NCI-H1930 (cell line): ENCODE measurements at places on chromosomes 11 and 22.

DNA sequence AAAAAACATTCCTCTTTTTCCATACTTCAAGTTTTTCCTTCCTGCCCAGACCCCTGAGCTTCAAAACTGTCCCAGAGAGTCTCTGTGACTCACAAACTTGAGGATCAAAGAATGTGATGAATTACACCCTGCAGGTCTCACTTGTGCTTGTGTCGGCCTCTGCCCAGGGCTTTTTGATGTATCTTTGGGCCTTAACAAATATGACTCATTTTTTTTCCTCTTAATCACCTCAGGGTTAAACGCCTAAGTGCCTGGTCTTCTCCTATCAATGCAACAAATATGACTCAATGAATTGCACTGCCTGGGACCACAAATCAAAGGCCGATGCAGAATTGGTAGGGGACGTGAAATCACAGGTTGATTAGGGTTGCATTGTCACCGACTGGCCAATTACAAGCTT, 267.7 kb downstream of the LARGE1 start:
- DNase-seq = no peak

- no peak for DNase-seq
These were observed 6.0 kb upstream of the PNPLA5 start for GRCh38 chr22:43897751-43898261.

DNA sequence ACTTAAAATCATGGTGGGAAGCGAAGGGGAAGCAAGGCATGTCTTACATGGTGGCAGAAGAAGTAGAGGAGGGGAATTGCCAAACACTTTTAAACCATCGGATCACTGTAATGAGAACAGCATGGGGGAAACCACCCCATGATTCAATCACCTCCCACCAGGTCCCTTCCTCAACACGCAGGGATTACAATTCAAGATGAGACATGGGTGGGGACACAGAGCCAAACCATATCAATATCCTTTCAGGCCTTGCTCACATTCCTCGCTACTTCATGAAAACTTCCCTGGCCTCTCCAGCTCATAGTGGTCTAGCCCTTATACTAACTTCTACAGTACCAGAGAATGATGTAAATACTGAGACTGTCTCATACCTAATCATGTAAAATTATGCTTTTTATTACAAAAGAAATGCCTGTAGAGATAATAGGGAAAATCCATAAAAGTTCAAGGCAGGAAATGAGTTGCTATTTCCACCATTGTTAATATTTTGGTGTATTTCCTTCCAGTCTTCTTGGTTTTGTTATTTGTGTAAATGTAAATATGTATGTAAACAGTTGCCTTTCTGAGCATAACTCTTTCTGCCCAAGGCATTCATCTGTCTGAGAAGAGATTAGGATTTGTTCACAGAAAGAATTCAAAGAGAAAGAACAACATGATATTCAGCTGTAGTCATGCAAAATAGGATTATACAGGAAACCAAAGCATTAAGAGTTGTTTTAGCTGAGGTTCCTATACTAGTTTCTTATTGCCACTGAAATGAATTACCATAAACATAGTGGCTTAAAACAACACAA, 104.3 kb upstream of the LDLRAD3 start:
- DNase-seq = no peak

GRCh38 chr11:35237351-35237750, 98.4 kb downstream of the CD44 start:
- DNase-seq = no peak

DNA sequence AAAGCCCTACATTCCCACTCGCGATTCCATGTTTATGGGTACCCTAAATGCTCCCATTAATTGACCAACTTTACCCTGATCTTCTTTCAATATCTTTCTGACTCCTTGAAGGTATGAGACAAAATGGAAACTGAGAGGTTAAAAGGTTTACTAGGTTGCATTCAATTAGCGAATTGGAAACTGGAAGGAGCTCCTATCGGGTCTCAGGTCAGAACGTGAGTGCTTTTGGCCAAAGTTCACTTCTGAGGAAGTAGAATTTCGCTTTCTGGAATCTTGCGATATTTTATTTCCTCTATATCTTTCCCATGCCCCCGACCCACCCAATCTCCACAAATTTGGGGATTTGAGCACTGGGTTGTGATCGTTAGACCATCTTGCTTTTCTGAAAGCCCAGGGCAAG, 2.6 kb downstream of the EHF start:
- no peak for DNase-seq

DNA sequence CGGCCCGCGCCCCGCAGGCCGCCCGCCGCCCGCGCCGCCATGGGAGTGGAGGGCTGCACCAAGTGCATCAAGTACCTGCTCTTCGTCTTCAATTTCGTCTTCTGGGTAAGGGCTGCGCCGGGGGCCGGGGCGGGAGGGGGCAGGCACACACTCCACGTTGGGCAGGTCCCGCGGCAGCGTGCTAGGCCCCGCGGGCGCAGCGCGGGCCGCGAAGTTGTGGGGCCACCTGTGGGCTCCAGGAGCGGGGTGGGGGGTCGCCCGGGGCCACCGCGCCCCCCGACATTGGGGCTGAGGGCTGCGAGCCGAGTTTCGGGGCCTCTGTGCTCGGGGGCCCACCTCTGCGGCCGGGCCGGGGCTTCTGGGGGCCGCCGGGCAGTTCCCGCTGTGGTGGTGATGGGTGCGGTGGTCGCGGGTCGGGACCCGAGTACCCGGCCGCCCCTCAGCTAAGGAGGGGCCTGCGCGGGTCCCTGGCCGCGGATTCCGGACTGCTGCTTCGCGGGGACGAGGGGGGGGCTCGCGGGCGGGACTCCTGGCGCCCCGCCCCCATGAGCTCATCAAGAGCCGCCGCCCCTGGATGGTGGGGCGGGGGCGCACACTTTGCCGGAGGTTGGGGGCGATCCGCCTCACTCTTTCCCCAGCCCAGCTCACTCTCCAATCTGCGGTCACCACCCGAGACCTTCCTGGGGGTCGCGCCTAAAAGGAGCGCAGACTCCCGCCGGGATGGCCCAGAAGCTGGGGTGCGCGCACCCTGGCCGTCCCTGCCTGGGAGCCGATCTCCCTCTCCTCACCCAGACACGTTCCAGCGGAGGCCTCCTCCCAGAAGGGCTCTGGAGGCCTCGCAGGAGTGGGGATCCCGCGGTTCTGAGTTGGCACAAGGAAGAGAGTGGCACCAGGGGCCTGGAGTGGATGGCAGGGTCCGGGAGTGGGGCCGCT, 667 bp downstream of the CD81 start:
- DNase-seq = peak; percentile 33

DNA sequence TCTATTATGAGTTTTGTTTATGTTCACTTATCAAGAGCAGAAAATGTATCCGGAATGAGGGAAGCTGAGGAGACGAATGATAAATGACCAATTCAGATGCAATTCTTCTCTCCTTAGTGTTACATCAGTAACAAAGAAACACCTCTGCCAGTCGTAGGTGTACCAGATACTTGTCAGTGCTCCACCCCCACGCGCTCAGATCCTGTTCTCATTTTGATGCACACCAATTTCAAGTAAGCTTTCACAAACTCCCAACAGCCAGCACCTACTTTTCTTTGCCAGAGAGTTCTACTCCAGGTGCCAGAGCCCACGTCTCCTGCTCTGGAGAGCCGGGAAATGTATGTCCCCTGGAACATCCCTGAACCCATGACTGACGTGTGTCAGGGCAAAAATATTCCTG, 43.7 kb downstream of the OR8B12 start:
- DNase-seq = no peak

DNA sequence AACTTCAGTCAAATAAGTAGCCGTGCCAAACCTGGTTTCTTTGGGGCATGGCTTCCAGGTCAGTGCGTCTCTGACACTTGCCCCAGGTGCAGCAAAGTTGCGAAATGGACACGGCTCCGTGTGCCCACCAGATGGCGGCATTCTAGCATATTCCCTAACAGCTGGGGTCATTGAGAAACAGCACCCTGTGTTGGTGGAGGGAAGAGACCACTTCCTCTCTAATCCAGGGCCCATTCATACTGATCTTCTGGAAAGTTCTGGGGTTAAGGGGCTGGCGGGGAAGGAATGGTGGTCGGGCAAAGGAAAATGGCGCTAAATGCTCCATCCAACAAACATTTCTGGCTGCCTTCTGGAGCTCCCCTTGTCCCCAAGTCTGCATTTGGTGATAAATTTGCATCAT, 141.2 kb upstream of the TIMP3 start:
- peak; percentile 43 for DNase-seq

GRCh38 chr11:84566671-84567070, 1060.5 kb downstream of the DLG2 start:
- no peak for DNase-seq

- no peak for DNase-seq
These were observed 64.8 kb downstream of the STIM1 start for GRCh38 chr11:3920148-3920852.

GRCh38 chr11:88979641-88980040, 86.1 kb downstream of the GRM5 start:
- DNase-seq = no peak

- no peak for DNase-seq
These were observed 276.6 kb upstream of the CADM1 start for GRCh38 chr11:115780646-115781362.

DNA sequence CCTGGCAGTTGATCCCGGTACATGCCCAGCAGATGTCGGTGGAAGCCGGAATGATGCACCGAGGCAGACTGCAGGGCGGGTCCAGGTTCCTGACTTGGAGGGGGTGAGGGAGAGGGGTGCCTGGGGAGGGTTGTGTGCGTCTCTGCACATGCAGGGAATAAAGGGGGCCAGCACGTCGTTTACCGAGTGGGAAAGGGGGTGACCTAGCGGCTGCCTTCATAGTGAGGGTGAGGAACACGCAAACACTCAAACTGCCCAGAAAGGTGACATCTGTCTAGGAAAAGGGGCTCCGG, 801.7 kb downstream of the TBC1D22A start:
- DNase-seq = no peak

- no peak for DNase-seq
These were observed 43.8 kb downstream of the C11orf58 start for GRCh38 chr11:16781936-16782919.

GRCh38 chr11:42960521-42961088, 351.2 kb upstream of the API5 start:
- no peak for DNase-seq

DNA sequence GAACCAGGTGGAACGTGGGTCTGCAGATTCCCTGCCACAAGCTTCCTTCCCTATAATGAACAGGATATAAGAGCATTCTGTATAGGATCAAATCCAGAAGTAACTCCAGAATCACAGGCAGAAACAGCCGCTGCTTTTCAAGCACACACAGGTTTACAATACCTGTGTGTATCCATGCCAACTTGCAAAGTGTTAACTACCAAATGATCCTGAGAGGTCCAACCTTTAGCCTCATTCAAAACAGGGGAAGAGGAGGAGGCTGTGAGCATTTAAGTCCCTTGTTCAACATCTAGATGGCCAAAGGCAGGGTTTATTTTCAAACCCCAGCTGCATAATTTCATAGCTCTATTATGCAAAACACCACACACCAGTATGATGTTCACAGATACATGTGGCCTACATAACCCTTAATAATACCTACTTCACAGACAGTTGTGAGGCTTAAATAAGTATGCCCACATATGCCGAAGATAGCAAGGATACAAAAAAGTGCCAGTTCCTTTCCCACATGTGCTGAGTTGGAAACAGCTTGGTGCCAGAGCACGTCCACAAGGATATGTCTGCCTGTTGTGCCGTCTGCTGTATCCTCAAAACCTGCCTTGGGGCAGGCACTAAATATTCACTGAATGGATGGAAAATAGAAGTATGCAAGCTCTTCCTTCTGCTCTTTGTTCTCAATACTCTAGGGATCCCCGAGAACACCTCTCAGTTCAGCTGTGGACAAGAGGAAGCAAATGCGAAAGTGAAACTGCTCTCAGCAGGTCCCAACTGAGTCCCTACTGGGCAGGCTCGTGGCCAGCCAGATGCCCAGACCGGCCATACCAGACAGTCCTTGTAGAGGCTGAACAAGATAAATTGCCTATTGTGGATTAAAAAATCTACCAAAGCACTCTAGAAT, 66.8 kb downstream of the LARGE1 start:
- no peak for DNase-seq

GRCh38 chr11:10373340-10373739, 68.5 kb downstream of the ADM start:
- no peak for DNase-seq

GRCh38 chr11:34926101-34926830, 9.8 kb downstream of the PDHX start:
- DNase-seq = no peak

- no peak for DNase-seq
These were observed 17.1 kb downstream of the LRP5 start for GRCh38 chr11:68329536-68329935.

DNA sequence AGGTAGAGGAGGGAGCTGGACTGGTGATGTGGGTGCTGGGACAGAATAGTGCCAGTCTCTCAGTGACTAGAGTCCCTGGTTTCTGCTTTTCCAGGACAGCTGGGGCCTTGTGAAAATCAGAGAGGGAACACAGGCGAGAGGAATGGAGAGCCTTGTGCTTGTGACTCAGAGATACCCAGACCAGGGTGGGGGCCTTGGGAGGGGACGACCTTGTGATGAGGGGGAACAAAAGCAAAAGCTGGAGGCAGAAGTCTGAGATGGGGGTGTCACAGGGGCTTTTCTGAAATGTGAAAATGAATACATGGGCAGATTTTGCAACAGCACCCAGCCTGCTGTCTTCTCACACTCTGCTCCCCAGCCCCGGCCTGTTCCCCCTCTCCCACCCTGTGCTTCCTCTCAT, 3.4 kb upstream of the NR1H3 start:
- no peak for DNase-seq

DNA sequence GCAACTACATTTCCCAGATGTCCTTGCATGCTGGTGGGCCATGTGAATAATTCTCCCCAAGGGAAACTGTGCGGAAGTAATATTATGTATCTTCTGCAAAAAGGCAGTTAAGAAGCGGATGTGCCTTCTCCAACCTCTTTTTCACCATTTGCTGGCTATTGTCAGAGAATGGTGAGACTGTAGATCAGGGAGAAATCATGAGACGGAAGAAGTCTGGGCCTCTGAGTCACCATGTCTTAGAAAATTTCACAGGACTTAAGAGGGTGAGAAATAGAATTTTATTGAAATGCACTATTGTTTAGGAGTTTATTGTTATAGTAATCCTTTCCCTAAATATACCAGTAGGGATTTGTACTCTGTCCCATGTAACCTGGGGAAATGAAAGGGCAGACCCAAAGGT, 298.7 kb upstream of the ZC3H12C start:
- no peak for DNase-seq

DNA sequence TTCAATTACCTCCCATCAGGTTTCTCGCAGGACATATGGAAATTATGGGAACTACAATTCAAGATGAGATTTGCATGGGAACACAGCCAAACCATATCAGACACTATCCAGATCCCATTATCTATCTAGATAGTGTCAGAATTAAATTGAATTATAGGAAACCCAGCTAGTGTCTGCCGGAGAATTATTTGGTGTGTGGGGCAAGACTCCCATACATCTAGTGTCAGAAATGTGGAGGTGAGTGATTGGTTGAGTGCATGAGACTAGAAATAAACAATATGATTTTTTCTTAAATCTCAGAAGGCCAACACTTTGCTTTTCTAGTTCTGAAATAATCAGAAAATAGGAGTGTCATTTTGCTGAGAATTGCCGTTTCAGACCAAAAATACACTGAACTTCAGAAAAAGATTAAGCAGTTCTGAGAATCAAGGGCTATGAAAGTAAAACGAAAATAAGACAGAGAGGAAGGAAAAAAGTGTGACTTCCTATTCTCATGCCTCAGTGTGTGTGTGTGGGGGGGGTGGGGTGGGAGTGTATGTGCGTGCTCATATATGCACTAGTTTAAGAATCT, 21.3 kb downstream of the CASP12 start:
- DNase-seq = no peak
